ENCODE measurements at places on chromosomes 13 and 19.

- no peak overlapping the region for H3K4me3 ChIP-seq
- no peaks in the 10 kb centered on the region for H3K4me1 ChIP-seq
- no peaks in the 10 kb centered on the region for H3K36me3 ChIP-seq
- peaks cover 26% of the 10 kb centered on the region for H3K27me3 ChIP-seq
- no peak for DNase-seq
- H3K27ac ChIP-seq = no peak overlapping the region
These were observed 344.5 kb upstream of the TMTC4 start for GRCh38 chr13:101019126-101019525.

DNA sequence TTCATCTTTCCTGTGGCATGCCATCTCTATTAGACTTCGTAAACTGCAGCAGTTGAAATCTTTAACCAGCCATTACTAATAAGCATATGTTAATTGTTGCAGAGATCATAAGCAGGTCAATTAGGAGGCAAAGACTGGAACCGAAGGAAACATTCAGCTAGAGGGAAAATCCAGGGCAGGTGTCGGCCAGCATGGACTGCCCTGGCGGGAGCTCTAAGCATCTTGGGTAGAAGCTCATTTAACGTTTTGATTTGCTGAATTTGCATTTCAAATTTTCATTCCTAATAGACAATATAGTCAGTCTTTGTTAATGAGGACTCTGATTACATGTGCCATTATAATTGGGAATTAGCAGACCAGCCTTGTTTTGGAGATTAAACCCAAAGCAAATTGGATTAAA lies 238.6 kb downstream of the POU4F1 start:
- H3K27me3 ChIP-seq = no peaks in the 10 kb centered on the region
- H3K4me1 ChIP-seq = no peaks in the 10 kb centered on the region
- H3K36me3 ChIP-seq = no peaks in the 10 kb centered on the region
- H3K27ac ChIP-seq = no peak overlapping the region

- peaks cover 57% of the 10 kb centered on the region for H3K27me3 ChIP-seq
- no peak overlapping the region for H3K4me3 ChIP-seq
- no peaks in the 10 kb centered on the region for H3K36me3 ChIP-seq
These were observed 18.9 kb downstream of the ADGRE3 start for GRCh38 chr19:14655726-14656125.

DNA sequence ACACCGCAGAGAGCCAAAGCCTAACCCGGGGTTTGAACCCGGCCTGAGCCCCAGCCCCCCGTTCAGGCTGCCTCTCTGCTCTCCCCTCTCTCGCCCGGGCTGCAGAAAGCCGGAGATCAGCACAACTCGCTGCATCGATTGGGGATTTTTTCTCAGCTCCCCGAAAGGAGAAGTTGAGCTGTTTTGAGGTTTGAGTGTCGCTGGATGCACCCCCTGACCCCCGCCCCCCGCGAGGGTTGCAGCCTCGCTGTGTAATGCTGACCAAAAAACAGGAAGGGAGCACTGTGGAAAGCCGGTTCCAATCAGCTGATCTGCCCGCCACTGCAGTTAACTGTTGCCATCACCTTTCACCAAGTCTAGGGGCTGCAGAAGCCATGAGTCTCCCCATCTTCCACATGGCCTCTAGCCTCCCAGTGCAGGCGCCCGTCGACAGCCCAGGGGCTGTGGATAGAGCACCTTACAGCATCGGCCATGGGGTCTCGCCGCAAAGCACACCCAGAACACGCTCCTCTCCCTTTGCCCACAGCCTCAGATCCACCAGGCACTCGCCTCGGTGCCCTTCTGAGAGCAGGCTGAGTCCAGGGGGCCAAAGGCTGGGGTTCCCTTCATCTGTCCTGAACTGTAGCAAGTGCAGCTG lies 34.5 kb downstream of the MYO9B start:
- H3K4me3 ChIP-seq = no peak overlapping the region
- H3K36me3 ChIP-seq = peaks cover 15% of the 10 kb centered on the region
- peak overlapping the region; percentile 60 for H3K27ac ChIP-seq

DNA sequence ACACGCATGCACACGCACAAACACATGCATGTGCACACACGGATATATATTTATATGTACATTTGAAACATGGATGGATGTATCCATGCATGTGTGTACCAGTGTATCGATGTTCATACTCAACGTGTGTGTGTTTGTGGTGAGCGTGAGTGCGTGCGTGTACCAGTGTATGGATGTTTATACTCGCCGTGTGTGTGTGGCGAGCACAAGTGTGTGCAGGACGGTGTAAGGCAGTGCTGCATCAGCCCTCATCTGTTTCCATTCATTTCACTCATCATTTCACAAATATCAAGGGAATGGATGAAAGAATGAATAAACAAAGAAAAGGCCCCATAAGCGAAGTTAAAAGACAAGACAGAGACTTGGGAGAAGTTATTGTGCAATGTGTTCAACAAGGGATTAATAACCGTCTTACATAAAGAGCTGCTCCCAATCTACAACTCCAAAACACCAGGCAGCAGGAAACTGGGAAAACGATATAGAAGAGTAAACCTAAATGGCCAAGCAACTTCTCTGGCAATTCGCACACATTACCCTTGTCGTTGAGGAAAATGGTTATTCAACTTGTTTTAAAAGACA lies 21.7 kb upstream of the MIER2 start:
- H3K4me1 ChIP-seq = no peaks in the 10 kb centered on the region
- peaks cover 76% of the 10 kb centered on the region for H3K27me3 ChIP-seq
- no peak for DNase-seq
- no peaks in the 10 kb centered on the region for H3K36me3 ChIP-seq
- H3K27ac ChIP-seq = no peak overlapping the region
- no peak overlapping the region for H3K4me3 ChIP-seq

DNA sequence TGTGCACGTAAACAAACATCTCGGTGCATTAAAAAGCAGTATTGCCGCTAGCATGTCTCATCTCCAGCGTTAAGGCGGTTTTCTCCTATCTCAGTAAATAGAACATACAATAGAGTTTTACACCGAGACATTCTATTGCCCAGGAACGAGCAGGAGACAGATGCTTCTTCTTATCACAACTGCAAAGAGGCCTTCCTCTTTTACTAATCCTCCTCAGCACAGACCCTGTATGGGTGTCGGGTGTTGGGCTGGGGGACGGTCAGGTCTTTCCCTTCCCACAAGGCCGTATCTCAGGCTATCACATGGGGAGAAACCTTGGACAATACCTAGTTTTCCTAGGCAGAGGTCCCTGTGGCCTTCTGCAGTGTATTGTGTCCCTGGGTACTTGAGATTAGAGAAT lies 21.2 kb downstream of the ZNF233 start:
- H3K4me3 ChIP-seq = no peak overlapping the region
- H3K36me3 ChIP-seq = peaks cover 51% of the 10 kb centered on the region
- no peak for DNase-seq
- no peak overlapping the region for H3K27ac ChIP-seq

GRCh38 chr13:80151016-80151415 lies 189.9 kb downstream of the SPRY2 start:
- H3K36me3 ChIP-seq = no peaks in the 10 kb centered on the region
- H3K27me3 ChIP-seq = no peaks in the 10 kb centered on the region
- no peak for DNase-seq
- H3K4me3 ChIP-seq = no peak overlapping the region
- no peak overlapping the region for H3K27ac ChIP-seq

DNA sequence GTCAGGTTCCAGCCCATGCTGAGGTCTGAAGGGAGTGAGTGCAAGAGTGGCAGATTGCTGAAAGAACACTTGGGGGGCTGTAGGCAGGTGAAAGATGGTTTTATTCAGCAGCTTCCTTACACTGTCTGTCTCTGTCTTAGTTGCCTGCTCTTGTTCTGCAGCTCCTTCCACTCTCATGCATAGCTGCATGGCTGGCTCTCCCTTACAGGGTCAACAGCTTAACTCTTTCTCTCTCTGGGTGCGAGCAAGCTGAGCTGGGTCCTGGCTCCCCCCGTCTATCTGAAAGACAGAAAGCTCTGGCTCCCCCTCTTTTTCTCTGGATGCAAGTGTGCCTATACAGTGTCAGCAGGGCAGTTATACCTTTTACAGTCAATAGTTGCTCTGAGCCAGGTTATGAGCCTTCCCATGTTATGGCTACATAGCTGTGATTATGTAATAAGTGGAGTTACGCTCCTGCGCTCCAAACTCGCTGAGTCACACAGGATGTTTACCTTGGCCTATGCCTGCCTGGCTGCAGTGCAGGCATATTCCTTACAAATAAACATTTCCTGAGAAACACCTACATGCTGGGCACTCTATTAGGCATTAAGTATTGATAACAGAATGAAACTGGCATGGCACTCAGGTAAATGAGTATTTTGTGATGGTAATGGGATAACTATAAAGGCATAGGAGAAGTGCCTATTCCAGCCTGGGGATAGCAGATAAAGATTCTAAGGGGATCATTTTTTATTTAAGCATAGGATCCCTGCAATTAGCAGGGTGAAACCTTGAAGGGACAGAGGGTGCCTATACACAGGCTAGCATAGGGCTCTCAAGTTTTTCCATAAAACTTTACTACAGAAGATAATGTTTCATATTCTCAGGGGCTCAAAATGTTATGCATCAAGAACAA lies 826.9 kb upstream of the PCDH9 start:
- DNase-seq = no peak
- no peaks in the 10 kb centered on the region for H3K4me1 ChIP-seq
- H3K27ac ChIP-seq = no peak overlapping the region
- H3K36me3 ChIP-seq = no peaks in the 10 kb centered on the region
- no peaks in the 10 kb centered on the region for H3K27me3 ChIP-seq
- no peak overlapping the region for H3K4me3 ChIP-seq

GRCh38 chr19:34244611-34245299 lies 9.6 kb upstream of the GARRE1 start:
- no peak overlapping the region for H3K4me3 ChIP-seq
- no peaks in the 10 kb centered on the region for H3K36me3 ChIP-seq
- H3K4me1 ChIP-seq = peaks cover 18% of the 10 kb centered on the region
- no peak overlapping the region for H3K27ac ChIP-seq
- no peak for DNase-seq

GRCh38 chr13:78035500-78035899 lies 116.9 kb upstream of the EDNRB start:
- H3K27ac ChIP-seq = no peak overlapping the region
- no peak overlapping the region for H3K4me3 ChIP-seq
- H3K27me3 ChIP-seq = no peaks in the 10 kb centered on the region
- no peak for DNase-seq
- peaks cover 7% of the 10 kb centered on the region for H3K4me1 ChIP-seq

GRCh38 chr13:112974125-112974524 lies 5.1 kb downstream of the MCF2L start:
- no peaks in the 10 kb centered on the region for H3K36me3 ChIP-seq
- no peak overlapping the region for H3K4me3 ChIP-seq
- H3K4me1 ChIP-seq = peaks cover 39% of the 10 kb centered on the region
- DNase-seq = peak; percentile 9

- H3K4me1 ChIP-seq = no peaks in the 10 kb centered on the region
- no peak overlapping the region for H3K27ac ChIP-seq
- H3K4me3 ChIP-seq = no peak overlapping the region
- H3K27me3 ChIP-seq = no peaks in the 10 kb centered on the region
- DNase-seq = no peak
These were observed 397.6 kb upstream of the KLHL1 start for GRCh38 chr13:70505809-70506208.

- no peaks in the 10 kb centered on the region for H3K36me3 ChIP-seq
- H3K4me1 ChIP-seq = peaks cover 43% of the 10 kb centered on the region
- H3K27me3 ChIP-seq = peaks cover 76% of the 10 kb centered on the region
These were observed 487 bp downstream of the FLT1 start for GRCh38 chr13:28494504-28494777.

DNA sequence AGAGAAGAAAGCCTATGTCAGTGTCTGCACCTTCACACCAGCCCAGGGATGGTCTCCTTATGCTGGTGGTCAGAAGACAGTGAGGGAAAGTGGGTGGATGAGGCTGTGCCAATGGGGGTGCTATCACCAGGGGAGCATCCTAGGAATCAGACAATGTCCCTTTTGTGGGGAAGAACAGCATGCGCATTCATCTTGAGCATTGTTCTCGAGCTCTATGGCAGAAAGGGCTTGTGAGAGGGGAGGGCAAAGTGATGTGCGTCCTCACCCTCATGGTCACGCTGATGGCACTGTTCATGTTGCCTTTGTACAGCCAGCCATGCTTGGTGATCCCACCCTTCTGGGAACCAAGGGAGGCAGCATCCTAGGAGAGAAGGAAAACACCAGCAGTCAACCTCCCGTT lies 56.1 kb downstream of the DOCK9 start:
- peaks cover 82% of the 10 kb centered on the region for H3K4me1 ChIP-seq
- H3K27me3 ChIP-seq = no peaks in the 10 kb centered on the region
- H3K4me3 ChIP-seq = no peak overlapping the region

DNA sequence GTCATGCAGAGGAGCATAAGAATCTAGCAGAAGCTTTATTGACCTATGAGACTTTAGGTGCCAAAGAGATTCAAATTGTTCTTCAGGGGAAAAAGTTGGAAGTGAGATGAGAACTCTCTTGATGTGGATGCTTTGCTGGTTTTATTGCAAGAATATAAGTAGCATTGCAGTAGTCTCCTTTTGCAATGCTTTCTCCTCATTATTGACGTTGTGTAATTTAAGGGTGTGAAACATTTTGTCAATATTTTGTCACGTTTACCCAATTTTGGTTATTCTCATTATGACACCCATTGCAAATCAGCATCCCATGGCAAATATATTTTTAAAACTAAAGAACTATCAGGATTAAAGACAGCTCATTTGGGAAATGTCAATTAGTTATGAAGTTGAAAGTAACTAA lies 11.9 kb upstream of the LILRB5 start:
- no peak overlapping the region for H3K4me3 ChIP-seq
- no peak overlapping the region for H3K27ac ChIP-seq
- no peaks in the 10 kb centered on the region for H3K4me1 ChIP-seq
- peaks cover 70% of the 10 kb centered on the region for H3K27me3 ChIP-seq
- no peaks in the 10 kb centered on the region for H3K36me3 ChIP-seq

DNA sequence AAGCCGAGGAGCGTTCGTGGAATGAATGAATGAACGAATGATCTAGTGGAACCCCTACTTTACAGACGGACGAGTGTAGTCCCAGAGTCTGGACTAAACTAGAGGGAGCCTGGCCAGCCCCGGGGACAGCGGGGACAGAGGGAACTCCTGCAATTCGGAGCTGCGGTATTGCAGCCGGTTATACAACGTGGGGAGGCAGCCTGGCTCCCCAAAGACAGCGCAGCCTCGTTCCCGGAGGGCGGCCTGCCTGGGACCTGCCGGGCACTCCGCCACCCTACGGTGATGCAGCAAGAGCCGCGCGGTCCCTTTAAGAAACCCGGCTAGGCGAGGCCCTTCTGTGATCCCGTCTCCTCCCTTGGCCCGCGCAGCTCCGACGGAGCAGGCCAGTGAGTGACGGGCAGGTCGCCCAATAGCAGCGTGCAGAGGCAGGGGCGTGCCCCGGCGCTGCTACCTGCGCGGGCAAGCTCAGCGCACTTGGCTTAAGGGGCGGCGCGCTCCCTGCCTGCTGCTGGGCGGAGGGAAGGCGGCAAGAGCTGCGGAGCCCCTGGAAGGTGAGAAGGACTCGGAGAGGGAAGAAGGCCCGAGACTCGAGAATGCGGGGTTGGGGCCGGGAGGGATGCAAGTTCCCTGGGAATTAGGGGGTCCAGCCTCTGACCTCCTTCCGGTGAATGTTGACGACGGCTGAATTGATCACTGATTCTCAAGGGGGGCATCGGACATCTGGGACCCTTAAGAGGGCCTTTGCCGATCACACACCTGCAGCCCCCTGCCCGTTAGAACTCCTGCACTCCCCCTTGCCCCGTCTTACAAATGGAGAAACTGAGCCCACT lies at the start of gene ABCA7:
Gene ABCA7 (plus strand): TSS at position 462 of the 830 bp plus-strand sequence. CDS start 1,255 bp downstream, outside the sequence.
- DNase-seq = peak; percentile 99
- no peaks in the 10 kb centered on the region for H3K27me3 ChIP-seq
- peak within 1 kb of the TSS; percentile 75 for H3K27ac ChIP-seq
